ENCODE measurements at places on chromosomes 4 and X.

- no peak overlapping the region for H3K4me3 ChIP-seq
- no peak overlapping the region for H3K27ac ChIP-seq
- no peaks in the 10 kb centered on the region for H3K4me1 ChIP-seq
These were observed 133.4 kb upstream of the MSX1 start for GRCh38 chr4:4726051-4726450.

- no peaks in the 10 kb centered on the region for H3K36me3 ChIP-seq
- no peak for DNase-seq
- no peak overlapping the region for H3K4me3 ChIP-seq
- no peaks in the 10 kb centered on the region for H3K4me1 ChIP-seq
These were observed 500.0 kb upstream of the FRG1 start for GRCh38 chr4:189440716-189441115.

GRCh38 chr4:1295405-1296055 lies 5.8 kb downstream of the MAEA start:
- H3K27me3 ChIP-seq = no peaks in the 10 kb centered on the region
- no peak overlapping the region for H3K4me3 ChIP-seq
- no peak for DNase-seq
- H3K36me3 ChIP-seq = peaks cover 3% of the 10 kb centered on the region
- peaks cover 57% of the 10 kb centered on the region for H3K4me1 ChIP-seq

DNA sequence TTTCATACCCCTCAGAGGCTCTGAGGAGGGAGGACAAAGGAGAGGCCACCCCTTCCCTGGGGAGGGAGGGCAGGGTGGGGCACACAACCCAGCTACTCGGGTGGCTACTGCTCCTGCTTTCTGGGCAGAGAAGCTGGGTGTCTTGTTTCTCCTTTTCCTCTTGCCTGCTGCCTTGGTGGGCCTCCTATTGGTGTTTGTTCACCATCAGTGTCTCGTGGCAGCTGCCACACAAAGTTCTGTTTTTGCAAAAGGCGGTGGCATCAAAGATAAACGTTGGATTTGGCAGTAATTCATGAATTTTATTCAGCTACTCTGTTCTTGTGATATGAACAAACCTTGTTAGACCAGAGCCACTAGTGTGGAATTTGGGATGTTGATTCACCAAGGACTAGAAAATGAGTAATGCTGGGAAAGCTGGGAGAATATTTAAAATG lies 153.0 kb upstream of the SCML1 start:
- peaks cover 38% of the 10 kb centered on the region for H3K27me3 ChIP-seq
- H3K4me3 ChIP-seq = no peak overlapping the region
- H3K4me1 ChIP-seq = peaks cover 17% of the 10 kb centered on the region
- H3K36me3 ChIP-seq = no peaks in the 10 kb centered on the region

DNA sequence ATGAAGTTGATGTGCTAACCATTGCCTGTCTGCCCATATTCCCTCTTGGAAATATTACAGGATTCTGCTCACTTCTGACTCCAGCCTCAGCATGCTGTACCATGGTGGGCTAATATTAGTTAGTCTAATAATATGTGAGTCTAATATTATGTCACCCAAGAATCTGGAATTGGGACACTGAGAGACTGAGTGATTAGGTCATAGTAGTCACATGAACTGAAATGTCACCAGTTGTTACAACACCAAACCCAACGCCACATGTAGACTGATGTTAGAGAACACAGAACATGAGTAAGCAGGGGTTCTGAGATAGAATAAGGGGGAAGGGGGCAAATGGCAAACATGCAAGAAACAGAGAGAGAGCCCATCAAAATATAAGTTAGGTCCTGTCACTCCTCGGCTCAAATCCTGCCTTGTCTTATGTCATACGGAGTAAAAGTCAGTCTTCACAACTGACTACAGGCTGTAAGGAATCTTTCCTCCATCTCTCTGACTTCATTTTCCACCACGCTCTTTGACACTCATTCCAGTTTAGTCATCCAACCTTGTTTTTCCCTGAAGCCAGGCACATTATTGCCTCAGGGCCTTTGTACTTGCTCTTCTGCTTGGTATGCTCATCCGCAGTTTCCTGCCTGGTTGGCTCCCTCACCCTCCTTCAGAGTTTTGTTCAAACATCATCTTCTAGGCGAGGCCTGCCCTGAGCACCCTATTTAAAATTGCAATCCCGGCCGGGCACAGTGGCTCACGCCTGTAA lies 9.6 kb upstream of the SLAIN2 start:
- DNase-seq = no peak
- no peaks in the 10 kb centered on the region for H3K36me3 ChIP-seq
- H3K27me3 ChIP-seq = peaks cover 6% of the 10 kb centered on the region
- H3K4me1 ChIP-seq = peaks cover 10% of the 10 kb centered on the region

DNA sequence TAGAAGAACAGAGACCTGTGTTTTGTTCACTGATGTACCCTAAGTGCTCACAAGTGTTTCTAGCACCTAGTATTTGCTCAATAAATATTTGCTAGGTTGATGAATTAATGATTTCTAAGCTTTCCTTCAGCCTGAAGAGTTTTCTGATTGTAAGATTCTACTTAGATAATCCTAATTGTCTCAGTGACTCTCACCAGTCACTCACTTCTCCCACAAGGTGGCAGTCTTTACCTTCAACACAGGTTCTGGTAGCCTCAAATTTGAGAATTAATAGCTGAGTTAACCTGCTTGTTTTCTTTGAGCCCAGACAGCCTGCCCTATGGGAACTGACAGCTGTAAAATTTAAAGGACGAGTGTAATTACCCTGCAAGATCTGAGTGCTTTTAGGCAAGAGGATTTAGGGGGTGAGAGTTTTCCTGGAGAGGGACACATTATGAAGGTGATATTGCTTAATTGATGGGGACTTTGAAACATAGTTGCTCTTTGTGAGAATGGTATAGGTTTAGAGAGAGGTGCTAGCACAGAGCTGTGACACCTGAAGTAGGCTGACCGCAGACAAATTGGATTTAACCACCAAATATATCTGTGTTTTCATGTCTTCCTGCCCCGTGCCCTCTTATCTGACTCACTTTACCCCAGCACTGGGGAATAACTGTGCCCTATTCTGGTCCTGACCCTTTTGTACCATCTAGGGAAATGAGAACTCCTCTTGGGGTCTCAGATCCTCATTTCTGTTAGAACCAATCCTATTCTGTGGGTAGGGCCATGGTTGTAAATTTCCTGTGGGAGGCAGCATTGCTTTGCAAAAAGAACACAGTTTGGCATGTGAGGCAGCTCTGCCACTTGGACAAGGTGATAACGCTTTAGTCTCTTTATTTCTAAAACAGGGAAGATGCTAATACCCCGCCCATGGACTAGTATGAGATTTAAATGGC lies 27.7 kb downstream of the CD38 start:
- no peaks in the 10 kb centered on the region for H3K27me3 ChIP-seq
- no peak overlapping the region for H3K27ac ChIP-seq
- no peak overlapping the region for H3K4me3 ChIP-seq
- H3K4me1 ChIP-seq = peaks cover 25% of the 10 kb centered on the region
- no peaks in the 10 kb centered on the region for H3K36me3 ChIP-seq

- no peak overlapping the region for H3K27ac ChIP-seq
- H3K27me3 ChIP-seq = no peaks in the 10 kb centered on the region
- H3K4me1 ChIP-seq = no peaks in the 10 kb centered on the region
- H3K4me3 ChIP-seq = no peak overlapping the region
- DNase-seq = no peak
- H3K36me3 ChIP-seq = no peaks in the 10 kb centered on the region
These were observed 5.3 kb downstream of the LRRC66 start for GRCh38 chr4:52014903-52015302.
